ENCODE measurements at places on chromosomes 3 and 15. TPM values are rescaled to one million over a fixed set of nuclear protein-coding genes. Genes with fewer than 3 reads are reported as not detected.

PTX3 gene
- total RNA-seq, result 1.3 TPM

SLC2A2 gene
- total RNA-seq, result not detected

MYRIP gene
- 2.3 TPM for total RNA-seq

CRABP1 gene
- total RNA-seq, result not detected

GUCA1C gene
- not detected for total RNA-seq

CCDC80 gene
- total RNA-seq, result 278 TPM

CCDC13 gene
- not detected for total RNA-seq

C3orf22 gene
- total RNA-seq, result not detected

DNAJB8 gene
- total RNA-seq, result not detected

KIF9 gene
- 8.0 TPM for total RNA-seq

INAFM2 gene
- 53.4 TPM for total RNA-seq

ADAMTS7 gene
- 45.9 TPM for total RNA-seq

TGM4 gene
- total RNA-seq, result not detected

GOLGA8Q gene
- total RNA-seq, result 1.1 TPM

CYP1A2 gene
- total RNA-seq, result 0.12 TPM

SCG5 gene
- 0.91 TPM for total RNA-seq

Measured in left cardiac atrium (tissue), 4 donors.